IMR-90 (cell line): ENCODE measurements at places on chromosomes 16 and 17. TPM values are rescaled to one million over a fixed set of nuclear protein-coding genes. Genes with fewer than 3 reads are reported as not detected.

- no peaks in the 10 kb centered on the region for H3K27me3 ChIP-seq
- H3K36me3 ChIP-seq: no peaks in the 10 kb centered on the region
- H3K27ac ChIP-seq: no peak overlapping the region; the same call in 1 of the 2 replicates
Measured at GRCh38 chr17:10061111-10061845, 137.1 kb downstream of the GAS7 start.

GRCh38 chr17:20214794-20215193 is 205.6 kb downstream of the SPECC1 start:
- no peaks in the 10 kb centered on the region for H3K4me1 ChIP-seq
- no peak overlapping the region for H3K27ac ChIP-seq
- DNase-seq: no peak
- H3K4me3 ChIP-seq: no peak overlapping the region

- no peak overlapping the region for H3K27ac ChIP-seq
- no peaks in the 10 kb centered on the region for H3K27me3 ChIP-seq
- no peak for DNase-seq
- H3K4me3 ChIP-seq: no peak overlapping the region
Measured at GRCh38 chr16:56990407-56991286, 1.3 kb downstream of the NLRC5 start.

DNA sequence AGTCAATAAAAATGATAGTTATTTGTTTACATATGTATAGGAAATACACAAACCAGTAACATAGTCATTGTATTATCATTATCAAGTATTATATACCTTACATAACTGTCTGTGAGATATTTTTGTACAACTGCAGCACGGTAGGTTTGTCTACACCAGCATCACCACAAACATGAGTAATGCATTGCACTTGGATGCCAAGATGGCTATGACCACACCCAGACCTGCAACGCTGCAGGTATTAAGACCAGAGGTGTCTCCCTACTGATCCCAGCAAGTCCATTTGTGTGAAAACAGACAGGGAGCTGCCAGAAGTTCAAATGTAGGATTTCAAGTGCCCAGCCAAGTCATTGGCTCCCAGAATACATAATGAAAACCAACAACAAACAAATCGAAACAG is 34.2 kb upstream of the NOS2 start:
- no peak overlapping the region for H3K27ac ChIP-seq
- H3K36me3 ChIP-seq: no peaks in the 10 kb centered on the region
- no peak overlapping the region for H3K4me3 ChIP-seq
- no peaks in the 10 kb centered on the region for H3K4me1 ChIP-seq
- no peak for DNase-seq

- H3K27me3 ChIP-seq: no peaks in the 10 kb centered on the region
- DNase-seq: no peak
- no peak overlapping the region for H3K27ac ChIP-seq
- H3K4me1 ChIP-seq: no peaks in the 10 kb centered on the region
- no peak overlapping the region for H3K4me3 ChIP-seq
- H3K36me3 ChIP-seq: peaks cover 15% of the 10 kb centered on the region
Measured at GRCh38 chr17:67160791-67161190, 84.2 kb downstream of the HELZ start.

DNA sequence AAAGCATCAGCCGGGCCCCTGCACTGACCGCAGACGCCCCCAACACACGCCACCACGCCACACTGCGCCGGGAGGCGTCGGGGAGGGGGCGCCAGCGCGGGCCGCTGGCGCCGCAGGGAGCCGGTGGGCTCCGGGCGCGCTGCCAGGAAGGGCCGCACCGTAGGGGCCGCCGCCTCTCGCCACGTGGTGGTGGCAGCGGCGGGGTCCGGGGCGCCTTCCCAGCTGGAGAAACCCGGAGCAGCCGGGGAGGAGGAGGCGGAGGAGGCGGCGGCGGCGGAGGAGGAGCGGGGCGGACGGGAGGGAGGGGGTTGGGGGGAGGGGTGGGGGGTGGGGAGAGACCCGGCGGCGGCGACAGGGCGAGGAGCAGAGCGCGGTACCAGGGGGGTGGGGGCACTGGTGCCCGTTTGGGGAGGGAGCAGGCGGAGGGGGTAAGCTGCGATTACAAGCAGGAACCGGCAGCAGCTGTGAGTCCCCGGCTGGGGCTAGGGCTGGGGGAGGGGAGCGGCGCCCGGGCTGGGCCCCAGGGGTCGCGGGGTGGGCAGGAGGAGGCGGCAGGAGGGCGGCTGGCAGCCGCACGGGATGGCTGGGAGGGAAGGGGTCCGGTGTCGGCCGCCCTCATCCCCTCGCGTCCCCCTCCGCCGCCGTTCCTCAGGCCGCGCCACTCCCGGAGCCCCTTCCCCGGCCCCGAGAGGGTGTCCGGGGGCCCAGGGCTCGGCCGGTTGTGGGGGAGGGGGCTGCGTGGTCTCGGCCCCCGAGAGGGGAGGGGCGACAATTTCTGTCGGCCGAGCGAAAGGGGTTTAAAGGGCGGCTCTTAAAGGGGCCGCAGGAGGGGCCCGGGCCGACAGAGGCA is at the start of gene TBKBP1:
TSS of gene TBKBP1 (plus strand) at position 431 of the 850 bp plus-strand sequence. CDS start 1,952 bp downstream, outside the sequence.
- H3K27me3 ChIP-seq: no peaks in the 10 kb centered on the region; the same call in 1 of the 2 replicates
- peak; percentile 38 for DNase-seq
- peaks cover 11% of the 10 kb centered on the region for H3K4me1 ChIP-seq
- peak within 1 kb of the TSS; percentile 69 for H3K27ac ChIP-seq

DNA sequence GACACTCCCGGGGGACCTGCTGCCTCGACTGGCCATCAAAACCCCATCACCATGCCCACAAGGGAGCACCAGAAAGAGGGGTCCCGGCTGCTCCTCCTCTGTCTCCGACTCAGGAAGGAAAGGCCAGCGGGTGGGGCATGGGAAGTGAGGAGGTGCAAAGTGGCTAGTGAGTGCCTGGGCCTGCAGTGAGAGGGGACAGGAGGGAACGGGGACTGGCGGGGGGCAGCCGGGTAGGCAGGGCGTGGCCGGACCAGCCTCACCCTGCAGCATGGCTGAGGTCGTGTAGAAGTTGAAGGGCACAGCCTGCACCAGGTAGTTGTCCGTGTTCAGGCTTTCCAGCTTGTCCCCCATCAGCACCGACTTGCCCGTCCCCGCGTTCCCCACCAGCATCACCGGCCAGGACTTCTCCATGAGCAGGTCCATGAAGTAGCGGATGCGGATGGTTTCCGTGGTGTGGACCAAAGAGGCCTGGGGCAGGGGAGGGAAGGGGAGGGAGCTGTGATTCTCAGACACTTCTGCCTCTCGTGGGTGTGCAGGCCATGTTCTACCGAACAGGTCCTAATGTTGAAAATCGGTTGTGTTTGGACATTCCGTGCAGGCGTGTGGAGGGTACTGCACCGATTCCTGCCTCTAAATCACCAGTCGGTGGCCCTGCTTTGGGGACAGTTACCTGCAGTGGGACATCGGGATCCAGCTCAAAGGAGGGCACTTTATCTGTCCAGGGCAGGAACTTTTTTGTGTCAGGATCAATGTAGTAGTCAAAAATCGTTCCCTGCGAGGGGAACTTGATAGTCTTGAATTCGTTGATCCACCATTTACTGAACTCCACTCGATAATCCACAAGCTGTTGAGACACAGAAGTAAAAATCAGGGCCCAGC is 91.7 kb downstream of the DNAH17 start:
- no peaks in the 10 kb centered on the region for H3K36me3 ChIP-seq
- H3K4me1 ChIP-seq: no peaks in the 10 kb centered on the region
- DNase-seq: no peak
- no peak overlapping the region for H3K27ac ChIP-seq
- no peak overlapping the region for H3K4me3 ChIP-seq

DNA sequence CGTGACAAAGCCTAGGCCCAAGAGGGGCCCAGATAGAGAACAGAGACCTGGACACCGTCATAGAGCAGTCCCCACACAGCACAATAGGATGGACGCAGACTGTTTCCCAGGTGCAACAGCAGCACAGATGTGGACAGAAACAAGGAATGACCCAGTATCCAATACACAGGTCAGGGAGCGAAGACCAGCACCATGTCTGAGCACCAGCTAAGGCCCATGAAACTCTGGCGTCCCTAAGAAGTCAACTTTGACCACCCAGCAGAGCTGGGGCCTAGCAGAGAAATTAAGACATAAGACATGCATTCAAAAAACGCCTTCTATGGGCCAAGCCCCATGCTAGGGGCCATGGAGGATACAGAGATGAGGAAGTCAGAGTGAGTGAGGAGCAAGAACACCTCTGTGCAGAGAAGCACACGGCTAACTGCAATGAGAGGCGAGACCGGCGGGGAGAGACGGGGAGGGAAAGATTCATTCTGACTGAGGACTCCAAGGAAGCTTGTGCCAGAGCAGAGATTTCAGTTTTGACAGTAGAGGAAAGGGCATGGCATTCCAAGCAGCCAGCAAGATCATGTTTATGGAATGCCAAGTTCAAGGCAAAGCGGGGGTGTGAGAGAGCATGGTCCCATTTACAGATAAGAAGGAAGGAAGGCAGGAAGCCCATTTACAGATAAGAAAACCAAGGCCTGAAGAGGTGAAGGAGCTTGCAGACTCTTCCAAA is 50.8 kb downstream of the PITPNM3 start:
- H3K4me3 ChIP-seq: no peak overlapping the region
- H3K27me3 ChIP-seq: no peaks in the 10 kb centered on the region
- DNase-seq: peak; percentile 43
- H3K36me3 ChIP-seq: no peaks in the 10 kb centered on the region

DNA sequence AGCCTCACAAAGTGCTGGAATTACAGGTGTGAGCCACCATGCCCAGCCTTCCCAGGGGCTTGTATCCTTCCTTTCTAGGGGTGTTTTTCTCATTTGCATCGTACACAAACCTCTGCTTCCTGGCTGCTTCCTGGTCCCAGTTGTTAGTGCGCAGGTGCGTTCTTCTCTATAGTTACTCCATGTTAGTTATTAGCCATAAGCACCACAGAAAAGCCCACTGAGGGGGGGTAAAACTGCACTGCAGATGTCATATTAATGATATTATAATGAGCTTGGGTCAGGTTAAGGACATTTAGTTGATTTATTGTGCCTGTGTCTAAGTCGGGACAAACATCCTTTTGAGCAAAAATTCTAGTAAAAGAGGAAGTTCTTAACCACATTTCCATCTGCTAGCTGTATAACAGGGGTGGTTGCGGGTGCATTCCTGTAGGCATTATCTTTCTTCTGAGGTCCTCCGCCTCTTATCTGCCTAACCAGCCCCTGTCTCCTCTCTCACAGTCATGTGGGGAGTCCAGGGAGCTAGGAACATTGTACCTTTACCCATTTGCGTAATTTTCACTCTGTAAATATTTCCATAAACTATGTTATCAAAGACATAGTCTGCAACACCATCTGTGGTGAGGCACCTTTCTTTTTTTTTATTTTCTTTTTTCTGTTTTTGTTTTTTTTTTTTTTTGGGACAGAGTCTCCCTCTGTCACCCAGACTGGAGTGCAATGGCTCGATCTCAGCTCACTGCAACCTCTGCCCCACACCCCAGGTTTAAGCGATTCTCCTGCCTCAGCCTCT is 23.6 kb upstream of the ATF7IP2 start:
- H3K4me1 ChIP-seq: no peaks in the 10 kb centered on the region
- H3K27ac ChIP-seq: no peak overlapping the region
- no peaks in the 10 kb centered on the region for H3K27me3 ChIP-seq
- no peak overlapping the region for H3K4me3 ChIP-seq
- DNase-seq: no peak
- H3K36me3 ChIP-seq: no peaks in the 10 kb centered on the region

GRCh38 chr16:27398894-27399853 is 2.8 kb upstream of the IL21R start:
- H3K4me1 ChIP-seq: peaks cover 11% of the 10 kb centered on the region
- H3K4me3 ChIP-seq: no peak overlapping the region
- no peak overlapping the region for H3K27ac ChIP-seq
- no peaks in the 10 kb centered on the region for H3K36me3 ChIP-seq
- DNase-seq: no peak

DNA sequence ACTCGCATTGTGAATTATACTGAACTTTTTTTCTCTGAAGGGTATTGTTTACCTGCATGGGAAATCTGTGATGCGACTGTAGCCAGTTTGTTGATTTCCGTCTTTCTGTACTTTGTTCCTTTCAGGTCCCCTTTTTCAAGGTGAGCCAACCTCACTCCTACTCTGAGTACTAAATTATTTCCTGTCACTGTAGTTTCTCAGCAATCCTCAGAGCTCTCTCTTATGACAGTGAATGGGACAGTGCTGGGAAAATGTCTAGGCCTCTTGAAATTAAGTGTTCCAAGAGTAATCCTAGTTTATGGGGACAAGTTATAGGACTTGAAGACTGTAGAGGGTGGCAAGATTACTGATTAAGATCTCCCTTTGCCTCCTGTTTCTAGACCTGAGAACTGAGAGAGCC is 167.6 kb downstream of the CNTNAP4 start:
- H3K27me3 ChIP-seq: no peaks in the 10 kb centered on the region
- H3K4me1 ChIP-seq: no peaks in the 10 kb centered on the region
- no peak overlapping the region for H3K27ac ChIP-seq
- no peaks in the 10 kb centered on the region for H3K36me3 ChIP-seq
- no peak for DNase-seq

DNA sequence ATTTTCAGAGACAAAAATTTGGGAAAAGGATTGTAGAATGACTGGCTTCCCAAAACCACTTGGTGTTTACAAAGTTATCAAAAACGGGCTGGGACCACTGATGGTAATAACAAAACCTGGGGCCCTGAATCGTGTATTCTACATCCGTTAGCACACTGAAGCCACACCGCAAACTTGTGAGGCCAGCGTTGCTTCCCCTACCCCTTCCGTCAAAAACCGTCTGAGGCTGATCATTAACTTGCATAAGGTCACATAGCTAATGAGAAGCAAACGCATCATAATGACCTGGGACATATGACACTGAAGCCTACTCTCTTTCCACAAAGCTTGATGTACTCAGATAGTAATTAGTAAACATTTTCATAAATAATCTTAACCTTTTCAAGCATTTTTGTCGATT is 704.3 kb downstream of the MAF start:
- H3K27ac ChIP-seq: no peak overlapping the region
- H3K4me3 ChIP-seq: no peak overlapping the region
- no peaks in the 10 kb centered on the region for H3K27me3 ChIP-seq
- H3K36me3 ChIP-seq: no peaks in the 10 kb centered on the region

Gene KRT36
- total RNA-seq: not detected in 2 replicates

Gene CA7
- total RNA-seq: not detected in 2 replicates

Gene OR1A1
- total RNA-seq: not detected in 2 replicates

Gene ESRP2
- under 0.01 TPM in 1 of 2 replicates, not detected in the other for total RNA-seq
